Dorsolateral prefrontal cortex (tissue), 122 donors: ENCODE measurements at places on chromosomes 3 and 15.

DNA sequence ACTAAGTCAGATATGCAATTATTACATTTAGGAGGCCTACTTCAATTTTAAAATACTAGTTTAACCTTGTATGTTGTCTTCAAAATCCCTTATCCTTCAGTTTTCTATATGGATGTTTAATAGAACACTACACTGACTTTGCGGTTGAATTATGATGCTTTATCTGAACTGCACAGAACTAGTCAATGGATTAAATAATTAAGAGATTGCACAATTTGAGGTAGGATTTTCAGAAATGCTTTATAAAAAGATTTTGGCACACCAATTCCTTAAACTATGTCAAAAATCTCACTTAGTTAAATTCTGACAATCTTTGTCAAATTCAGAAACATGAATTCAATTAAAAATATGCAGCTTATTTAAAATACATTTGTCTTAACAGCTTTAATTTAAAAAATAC, 28.1 kb downstream of the ATOSA start:
- no peak for DNase-seq

DNA sequence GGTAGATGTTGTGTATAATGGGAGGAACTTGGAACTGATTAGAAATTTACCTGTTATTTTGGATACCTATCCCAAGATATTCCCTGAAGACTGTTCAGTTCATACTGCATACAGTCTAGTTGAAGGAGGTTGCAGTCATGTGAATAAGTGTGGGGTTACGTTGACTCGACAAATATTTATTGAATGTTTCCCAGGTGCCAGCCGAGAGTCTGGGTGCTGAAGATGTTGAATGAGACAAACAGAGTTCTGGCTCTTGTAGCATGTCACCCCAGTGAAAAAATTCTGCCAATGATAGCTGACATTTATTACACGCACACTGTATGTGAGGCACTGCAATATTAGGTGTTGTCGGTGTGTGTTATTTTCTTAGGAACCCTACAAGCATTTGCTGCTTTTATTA, 176.0 kb downstream of the KCNMB2 start:
- no peak for DNase-seq

- DNase-seq, result no peak
Measured at GRCh38 chr15:80643431-80643951, 51.6 kb upstream of the ABHD17C start.

DNA sequence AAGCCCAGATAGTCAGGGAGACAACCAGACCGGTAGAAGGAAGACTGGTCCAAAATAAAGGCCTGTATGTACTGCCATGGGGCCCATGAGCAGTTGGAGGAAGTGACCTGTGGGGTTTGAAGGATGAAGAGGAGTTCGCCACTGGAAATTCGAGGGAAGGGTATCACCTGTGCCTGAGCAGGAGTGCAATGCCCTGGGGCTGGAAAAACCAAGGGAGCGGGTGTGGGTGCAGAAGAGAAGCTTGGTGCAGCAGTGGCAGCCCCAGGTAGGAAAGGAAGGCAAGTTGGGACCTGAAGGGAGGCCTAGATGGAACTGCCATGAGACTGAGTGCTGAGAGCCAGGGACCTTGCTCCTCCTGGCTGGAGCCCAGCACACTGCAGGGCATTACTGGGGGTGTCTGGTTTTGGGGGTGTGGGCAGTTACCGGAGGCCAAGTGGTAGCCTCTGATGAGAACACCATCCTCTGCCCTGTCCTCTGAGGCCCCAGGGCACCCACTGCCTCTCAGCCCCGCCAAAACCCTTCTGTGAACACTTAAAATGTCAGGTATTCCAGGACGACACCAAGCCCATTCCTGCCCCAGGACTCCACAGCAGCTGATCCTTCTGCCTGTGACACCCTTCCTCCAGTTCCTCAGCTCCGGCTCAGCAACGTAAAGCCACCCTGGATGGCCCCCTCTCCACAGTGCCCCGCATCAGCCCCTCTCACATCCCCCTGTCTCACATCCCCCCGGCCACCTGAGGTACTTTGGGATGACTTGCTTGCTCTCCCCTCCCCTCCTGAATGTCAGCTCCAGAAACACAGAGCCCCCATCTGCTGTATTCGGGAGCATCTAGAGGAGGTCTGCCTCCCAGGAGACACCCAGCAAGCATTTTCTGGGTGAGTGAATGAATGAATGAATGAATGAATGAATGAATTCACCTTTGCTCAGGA, 42.9 kb downstream of the WNT7A start:
- DNase-seq, result no peak

GRCh38 chr3:62128051-62128450, 245.3 kb downstream of the FEZF2 start:
- no peak for DNase-seq

GRCh38 chr15:60634815-60635214, 155.9 kb upstream of the ICE2 start:
- no peak for DNase-seq
